Urinary bladder (tissue), 4 donors: ENCODE measurements at places on chromosomes 3 and 15. TPM values are rescaled to one million over a fixed set of nuclear protein-coding genes. Genes with fewer than 3 reads are reported as not detected.

The FMN1 gene
- 0.95 TPM for polyA plus RNA-seq

The EFHB gene
- polyA plus RNA-seq: 1.4 TPM

The TRIM71 gene
- polyA plus RNA-seq: not detected

The AADAC gene
- 0.94 TPM for polyA plus RNA-seq

The OSBPL10 gene
- polyA plus RNA-seq: 62.4 TPM

The PSTPIP1 gene
- 4.5 TPM for polyA plus RNA-seq

The CLDND1 gene
- polyA plus RNA-seq: 104 TPM

The ISLR gene
- polyA plus RNA-seq: 82.1 TPM

The ZPLD1 gene
- not detected for polyA plus RNA-seq

The SCAMP2 gene
- polyA plus RNA-seq: 46.3 TPM

The GOLGA8Q gene
- 1.2 TPM for polyA plus RNA-seq

The ARGFX gene
- polyA plus RNA-seq: not detected

The TM4SF18 gene
- 3.2 TPM for polyA plus RNA-seq

The DPPA2 gene
- polyA plus RNA-seq: not detected

The TTC14 gene
- polyA plus RNA-seq: 18.0 TPM

The FILIP1L gene
- 75.1 TPM for polyA plus RNA-seq

The APBA2 gene
- 4.2 TPM for polyA plus RNA-seq

The GRK7 gene
- polyA plus RNA-seq: 0.05 TPM

The SI gene
- not detected for polyA plus RNA-seq

The CEP63 gene
- 24.8 TPM for polyA plus RNA-seq

The CHSY1 gene
- polyA plus RNA-seq: 18.7 TPM

The SPATA12 gene
- 0.09 TPM for polyA plus RNA-seq

The GABRB3 gene
- 2.5 TPM for polyA plus RNA-seq

The DNAJA4 gene
- polyA plus RNA-seq: 18.5 TPM

The CLRN1 gene
- not detected for polyA plus RNA-seq

The CACNA2D3 gene
- polyA plus RNA-seq: 0.57 TPM

The BDH1 gene
- polyA plus RNA-seq: 13.7 TPM

The CACNA1D gene
- 1.6 TPM for polyA plus RNA-seq

The PRR20G gene
- polyA plus RNA-seq: not detected

The ANKRD63 gene
- not detected for polyA plus RNA-seq

The XYLB gene
- polyA plus RNA-seq: 2.2 TPM

The C3orf20 gene
- not detected for polyA plus RNA-seq

The BUB1B gene
- 0.27 TPM for polyA plus RNA-seq

The GHSR gene
- not detected for polyA plus RNA-seq

The GRAMD1C gene
- 2.3 TPM for polyA plus RNA-seq

The CLEC3B gene
- polyA plus RNA-seq: 219 TPM

The FOXL2NB gene
- polyA plus RNA-seq: not detected
